ENCODE measurements at places on chromosomes 4 and X. TPM values are rescaled to one million over a fixed set of nuclear protein-coding genes. Genes with fewer than 3 reads are reported as not detected.

DNA sequence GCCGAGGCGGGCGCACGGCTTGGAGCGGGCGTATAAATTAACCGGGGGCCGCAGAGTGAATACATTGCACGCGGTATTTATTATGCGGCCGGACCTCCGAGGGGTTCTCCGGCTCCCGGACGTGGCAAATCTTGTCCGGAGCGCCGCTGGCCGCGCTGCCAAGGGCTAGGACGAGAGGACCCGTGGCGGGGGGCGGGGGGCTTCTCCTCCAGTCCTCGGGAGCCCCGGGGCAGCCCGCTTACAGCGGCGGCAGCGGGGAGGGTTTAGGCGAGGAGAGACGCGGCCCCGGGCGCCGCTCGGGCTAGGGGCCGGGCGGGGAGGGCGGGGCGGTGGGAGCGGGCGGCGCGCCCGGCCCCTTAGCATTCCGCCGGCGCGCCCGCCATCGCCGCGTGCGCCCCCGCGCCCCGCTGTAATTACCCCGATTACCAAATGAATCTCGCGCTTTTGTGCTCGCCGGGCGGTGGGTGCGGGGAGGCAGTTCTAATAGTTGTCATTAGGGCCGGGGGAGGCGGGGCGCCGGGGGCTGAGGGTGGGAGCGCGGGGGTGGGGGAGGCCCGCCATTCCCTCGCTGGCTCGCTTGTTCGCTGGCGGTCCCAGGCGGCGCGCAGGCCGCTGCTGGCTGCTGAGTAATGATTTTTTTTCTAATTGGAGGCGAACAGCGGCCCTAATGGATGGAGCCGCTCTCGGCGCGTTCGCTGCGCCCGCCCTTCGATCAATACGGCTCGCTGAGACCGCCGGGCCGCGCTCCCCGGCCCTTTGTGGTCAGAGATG, 276.6 kb downstream of the BCOR start:
- H3K27ac ChIP-seq = no peak overlapping the region
- peak overlapping the region; percentile 28 for H3K4me3 ChIP-seq
- H3K4me1 ChIP-seq = no peaks in the 10 kb centered on the region
- DNase-seq = peak; percentile 79
- no peaks in the 10 kb centered on the region for H3K36me3 ChIP-seq
- H3K27me3 ChIP-seq = no peaks in the 10 kb centered on the region

DNA sequence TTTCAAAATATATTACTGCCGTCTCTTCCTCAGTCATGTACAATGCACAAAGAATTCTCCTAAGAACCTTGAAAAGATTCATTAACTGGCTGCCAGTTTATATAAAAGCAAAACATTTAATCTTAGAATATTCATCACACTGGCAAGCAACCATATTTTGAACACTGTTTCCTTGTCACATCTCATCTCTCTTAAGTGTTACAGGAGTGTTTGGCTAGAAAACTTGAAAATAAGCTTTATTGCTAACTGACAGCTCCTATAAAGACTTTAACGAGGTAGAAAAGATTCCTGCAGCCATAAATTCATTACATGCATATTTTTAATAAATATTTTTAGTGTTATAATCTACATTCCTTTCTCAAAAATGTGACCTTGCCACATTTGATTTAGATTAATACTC, 149.6 kb downstream of the AFAP1 start:
- H3K27me3 ChIP-seq = no peaks in the 10 kb centered on the region
- H3K27ac ChIP-seq = no peak overlapping the region
- H3K4me1 ChIP-seq = no peaks in the 10 kb centered on the region
- no peak for DNase-seq
- no peak overlapping the region for H3K4me3 ChIP-seq

DNA sequence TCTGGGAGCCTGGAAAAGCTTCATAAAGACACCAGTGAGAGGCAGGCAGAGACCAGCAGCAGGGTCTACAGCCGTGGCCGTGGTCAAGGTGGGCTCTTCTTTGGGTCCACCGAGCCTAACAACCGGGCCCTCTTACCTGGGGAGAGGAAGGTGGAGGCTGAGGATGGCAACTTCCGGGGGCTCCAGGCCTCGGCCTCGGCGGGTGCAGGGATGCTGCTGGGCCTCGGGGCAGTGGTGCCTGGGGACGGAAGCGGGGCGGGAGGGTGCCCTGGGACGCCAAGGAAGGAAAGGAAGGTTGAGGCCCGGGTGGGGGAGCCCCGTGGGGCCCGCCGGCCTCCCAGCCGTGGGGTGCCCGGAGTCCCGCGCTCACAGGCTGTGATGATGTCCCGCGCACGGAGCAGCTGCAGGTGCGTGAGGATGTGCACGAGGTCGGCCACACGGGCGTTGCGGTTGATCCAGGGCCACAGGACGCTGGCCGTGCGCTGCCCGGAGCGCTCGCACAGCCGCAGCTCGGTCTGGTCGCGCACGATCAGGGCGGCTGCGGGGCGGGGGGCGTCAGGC, 561 bp downstream of the IRAK1 start:
- H3K36me3 ChIP-seq = no peaks in the 10 kb centered on the region
- peak; percentile 47 for DNase-seq
- no peaks in the 10 kb centered on the region for H3K27me3 ChIP-seq
- no peaks in the 10 kb centered on the region for H3K4me1 ChIP-seq

DNA sequence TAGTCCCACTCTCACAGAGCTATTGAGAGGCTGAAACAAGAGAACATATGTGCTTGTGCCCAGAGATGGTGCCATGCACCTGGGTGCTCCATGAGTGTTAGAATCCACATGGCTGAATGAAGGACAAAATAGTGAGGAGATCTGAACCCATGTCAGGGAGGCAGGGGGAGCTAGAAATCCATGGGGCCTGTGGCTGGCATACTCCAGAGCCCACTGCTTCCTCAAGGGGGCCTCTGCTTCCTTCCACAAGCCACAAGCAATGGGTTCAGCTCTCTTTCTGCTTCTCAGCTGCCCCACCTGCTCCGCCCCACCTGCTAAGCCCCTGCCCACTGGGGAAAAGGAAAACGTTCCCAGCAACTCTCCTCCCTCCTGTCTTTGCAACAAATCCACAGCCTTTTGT, 46.1 kb downstream of the PJA1 start:
- no peaks in the 10 kb centered on the region for H3K27me3 ChIP-seq
- H3K36me3 ChIP-seq = no peaks in the 10 kb centered on the region
- no peak for DNase-seq
- no peak overlapping the region for H3K27ac ChIP-seq
- no peaks in the 10 kb centered on the region for H3K4me1 ChIP-seq
- H3K4me3 ChIP-seq = no peak overlapping the region

GRCh38 chr4:7124689-7125442, 57.0 kb upstream of the GRPEL1 start:
- no peaks in the 10 kb centered on the region for H3K27me3 ChIP-seq
- no peak overlapping the region for H3K4me3 ChIP-seq
- no peaks in the 10 kb centered on the region for H3K36me3 ChIP-seq
- no peaks in the 10 kb centered on the region for H3K4me1 ChIP-seq
- H3K27ac ChIP-seq = no peak overlapping the region

- H3K4me3 ChIP-seq = peak overlapping the region; percentile 77
- no peak overlapping the region for H3K27ac ChIP-seq
- DNase-seq = no peak
- H3K36me3 ChIP-seq = no peaks in the 10 kb centered on the region
- no peaks in the 10 kb centered on the region for H3K4me1 ChIP-seq
- no peaks in the 10 kb centered on the region for H3K27me3 ChIP-seq
Measured at GRCh38 chrX:73215246-73215645, 595 bp upstream of the NAP1L2 start.

GRCh38 chr4:54837576-54838140, 179.9 kb downstream of the KIT start:
- H3K27me3 ChIP-seq = no peaks in the 10 kb centered on the region
- no peak overlapping the region for H3K4me3 ChIP-seq
- H3K36me3 ChIP-seq = no peaks in the 10 kb centered on the region
- H3K4me1 ChIP-seq = no peaks in the 10 kb centered on the region
- DNase-seq = no peak
- no peak overlapping the region for H3K27ac ChIP-seq

DNA sequence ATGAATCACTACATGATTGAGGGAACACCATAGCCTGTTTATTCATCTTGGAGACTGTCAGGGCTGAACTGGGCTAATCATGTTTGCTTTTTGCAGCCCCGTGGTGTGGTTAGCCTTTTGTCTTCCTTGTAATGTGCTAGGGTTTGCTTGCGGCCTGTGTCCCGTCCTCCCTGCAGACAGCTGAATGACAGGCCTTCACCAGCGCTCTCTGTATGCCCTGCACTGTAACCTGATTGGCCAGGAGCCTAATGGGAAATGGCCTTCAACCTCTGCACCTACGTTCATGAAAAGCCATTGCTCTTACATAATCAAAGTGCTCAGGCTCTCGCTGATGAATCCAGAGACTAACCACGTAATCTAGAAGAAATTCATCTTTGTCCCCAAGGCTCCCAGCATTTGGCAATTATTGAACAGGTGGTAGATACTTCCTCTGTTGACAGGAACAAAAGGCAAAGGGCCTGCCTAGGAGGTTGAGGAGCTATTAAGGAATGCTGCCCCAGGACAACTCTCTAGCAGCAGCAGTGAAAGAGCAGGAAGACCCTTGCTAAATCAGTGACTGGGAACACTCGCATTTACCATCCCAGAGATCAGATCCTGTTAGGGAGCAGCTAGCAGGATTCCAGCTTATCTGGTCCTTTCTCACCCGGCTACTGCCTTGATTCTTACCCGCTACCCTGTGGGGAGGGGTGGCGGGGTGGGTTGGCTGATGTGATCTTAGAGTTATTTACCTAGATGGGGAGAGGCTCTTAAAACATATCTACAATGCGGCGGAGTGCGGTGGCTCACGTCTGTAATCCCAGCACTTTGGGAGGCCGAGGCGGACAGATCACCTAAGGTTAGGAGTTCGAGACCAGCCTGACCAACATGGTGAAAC, 42.3 kb upstream of the FAT1 start:
- DNase-seq = no peak
- no peaks in the 10 kb centered on the region for H3K27me3 ChIP-seq
- no peak overlapping the region for H3K4me3 ChIP-seq
- no peaks in the 10 kb centered on the region for H3K4me1 ChIP-seq
- no peaks in the 10 kb centered on the region for H3K36me3 ChIP-seq

ERVMER34-1 gene
- total RNA-seq = 0.36 TPM

SPIN2A gene
- 2.4 TPM for total RNA-seq

PLXNB3 gene
- total RNA-seq = 18.0 TPM

SLC16A2 gene
- total RNA-seq = 9.2 TPM
